ENCODE measurements at places on chromosomes 1 and 21.
A peak's percentile ranks its signal among the peaks of the same experiment; 100 is the strongest.

DNA sequence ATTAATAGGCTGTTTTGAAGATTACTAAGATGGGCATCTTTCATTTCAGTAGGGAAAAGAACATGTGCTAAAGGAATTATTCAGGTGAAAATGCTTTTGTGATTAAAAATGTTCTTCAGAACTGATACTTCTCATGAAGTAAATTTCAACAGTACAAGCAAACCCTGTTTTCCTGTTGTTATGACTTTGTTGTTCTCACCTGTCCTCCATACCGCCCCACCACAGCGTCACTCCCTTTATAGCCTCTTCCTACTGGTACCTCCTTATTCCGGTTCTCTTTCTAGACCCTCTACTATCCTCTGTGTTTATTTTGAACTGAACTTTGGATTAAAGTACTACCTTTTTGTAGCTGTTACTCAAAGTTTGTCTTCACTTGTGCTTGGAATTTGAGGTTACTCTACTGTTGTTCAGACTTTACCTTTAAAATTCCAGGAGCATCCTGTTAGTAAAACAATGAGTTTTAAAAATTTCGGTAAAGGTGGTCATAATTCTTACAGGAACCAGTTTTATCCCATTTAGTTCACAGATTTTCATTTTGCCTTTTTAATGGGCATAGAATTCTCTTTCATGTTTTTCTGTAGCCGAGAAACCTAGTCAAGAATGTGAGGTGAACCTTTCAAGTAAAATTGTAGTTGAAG is 10.9 kb downstream of the CNST start:
- DNase-seq = no peak

GRCh38 chr1:66335125-66335524 is 198.8 kb upstream of the SGIP1 start:
- no peak for DNase-seq

GRCh38 chr1:220690140-220691052 is at the start of gene C1orf115:
C1orf115 (plus strand) TSS chr1:220690363; CDS start chr1:220690403, 40 bp downstream.
- peak; percentile 71 for DNase-seq

DNA sequence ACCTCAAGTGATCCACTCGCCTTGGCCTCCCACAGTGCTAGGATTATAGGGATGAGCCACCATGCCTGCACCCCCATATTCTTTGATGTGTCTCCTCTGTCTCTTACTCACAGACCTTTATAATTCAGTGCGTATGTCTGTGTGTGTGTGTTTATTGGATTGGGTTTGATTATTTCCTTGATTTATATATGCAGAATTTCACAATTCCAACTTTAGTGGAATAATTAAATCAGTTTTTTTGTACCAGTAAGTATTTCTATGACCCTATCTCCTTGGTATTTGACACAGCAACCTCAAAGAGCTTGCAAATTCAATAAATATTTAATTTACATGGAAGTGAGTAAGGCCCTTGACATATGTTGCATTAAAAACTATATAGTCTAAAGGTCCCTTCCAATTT is 333.9 kb upstream of the ADAMTS5 start:
- no peak for DNase-seq

GRCh38 chr1:64882574-64883255 is 83.6 kb downstream of the JAK1 start:
- DNase-seq = no peak

DNA sequence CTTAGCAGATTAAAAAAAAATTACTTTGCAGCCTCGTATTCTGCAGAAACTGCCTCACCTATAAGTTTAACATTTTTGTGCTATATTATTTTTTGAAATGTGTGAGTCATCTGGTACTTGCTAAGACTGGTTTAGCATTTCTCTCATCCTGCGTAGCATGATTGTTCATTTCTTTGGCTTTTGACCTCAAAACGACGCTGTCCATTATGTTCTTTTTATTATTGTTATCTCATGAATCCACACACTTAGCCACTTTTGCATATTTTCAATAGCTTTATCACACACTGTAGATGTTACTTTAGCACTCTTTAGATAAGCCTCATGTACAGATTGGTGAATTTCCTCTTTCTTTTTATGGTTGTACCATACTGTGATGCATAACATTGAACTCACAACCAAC is 1004.9 kb upstream of the NCAM2 start:
- DNase-seq = no peak

- no peak for DNase-seq
These were observed 351.0 kb upstream of the B3GALT2 start for GRCh38 chr1:193537266-193538002.

DNA sequence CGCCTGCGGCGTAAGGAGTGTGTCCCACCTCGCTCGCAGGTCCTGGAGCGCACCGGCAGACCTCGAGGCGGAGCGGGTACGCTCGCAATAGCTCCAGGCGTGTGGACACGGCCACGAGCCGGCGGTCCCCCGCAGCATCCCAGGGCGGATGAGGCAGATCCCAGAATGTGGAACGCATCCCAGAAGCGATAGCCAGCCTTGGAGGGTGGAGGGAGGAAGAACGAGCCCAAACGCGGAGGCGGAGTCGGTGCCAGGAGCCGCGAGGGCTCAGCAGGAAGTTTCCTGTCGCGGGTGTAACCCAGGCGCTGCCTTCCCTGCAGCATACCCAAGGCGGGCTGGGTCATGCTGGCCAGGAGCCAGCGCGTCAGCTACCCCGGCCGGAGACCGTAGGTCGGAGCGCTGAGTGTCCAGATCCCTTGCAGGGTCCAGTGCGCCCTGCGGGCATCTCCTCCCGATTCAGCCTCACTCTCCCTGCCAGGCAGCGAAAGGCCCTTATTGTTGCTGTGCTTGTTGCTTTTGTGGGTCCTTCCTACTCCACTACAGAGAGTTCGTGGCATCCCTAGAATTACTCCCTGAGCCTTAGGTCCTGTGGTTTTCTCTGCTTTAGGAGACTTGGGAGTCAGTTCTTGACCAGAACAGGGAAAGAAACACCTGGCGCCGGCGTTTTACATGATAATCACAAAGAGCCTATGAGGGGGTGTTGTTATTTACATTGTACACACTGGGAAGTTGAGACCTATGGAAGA is 27.7 kb downstream of the STYXL2 start:
- no peak for DNase-seq

All from NCI-H1694 treated with DMSO at 0.1 percent for 48 hours (cell line).